EL (cell line): ENCODE measurements at places on chromosomes 1 and 21.
A peak's percentile ranks its signal among the peaks of the same experiment; 100 is the strongest.

GRCh38 chr1:18280956-18281355 is 173.4 kb downstream of the IGSF21 start:
- no peak for DNase-seq

DNA sequence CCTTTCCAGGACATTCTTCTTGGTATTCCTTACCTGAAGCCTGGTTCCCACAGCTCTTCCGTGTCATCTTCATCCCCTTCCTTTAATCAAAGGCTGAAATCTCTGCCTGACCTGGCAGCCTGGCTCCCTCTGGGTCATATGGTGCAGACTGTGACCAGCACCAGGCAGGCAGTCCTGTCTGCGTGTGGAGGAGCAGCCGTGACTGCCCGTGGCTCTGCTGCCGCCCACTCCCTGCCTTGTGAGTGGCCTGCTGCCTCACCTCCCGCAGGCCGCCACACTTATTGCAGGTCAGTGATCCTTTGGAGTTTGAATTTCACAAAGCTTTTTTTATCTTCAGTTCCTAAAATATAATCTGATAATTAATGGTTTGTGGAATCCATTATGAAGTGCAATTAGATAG is 36.2 kb upstream of the EPHA8 start:
- no peak for DNase-seq

GRCh38 chr21:32543975-32544374 is 41.3 kb downstream of the TCP10L start:
- DNase-seq = no peak

DNA sequence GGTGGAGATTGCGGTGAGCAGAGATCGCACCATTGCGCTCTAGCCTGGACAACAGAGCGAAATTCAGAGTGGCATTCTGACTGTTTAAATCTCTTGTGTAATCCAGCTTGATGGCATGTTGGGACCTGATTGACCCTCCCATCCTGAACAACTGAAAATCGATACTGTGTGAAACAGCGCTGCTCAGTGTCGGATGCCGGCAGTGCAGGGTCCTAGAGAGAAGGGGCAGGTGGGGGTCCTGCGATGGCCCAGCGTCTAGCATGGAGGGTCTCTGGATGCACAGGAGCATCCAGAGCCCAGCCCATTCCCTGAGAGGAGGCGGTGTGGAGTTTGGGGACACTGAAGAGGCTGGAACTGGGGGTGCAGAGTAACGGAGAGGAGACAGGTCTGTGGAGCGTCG is 15.8 kb downstream of the AGT start:
- no peak for DNase-seq

GRCh38 chr1:172951730-172952365 is 98.9 kb downstream of the TNFSF18 start:
- DNase-seq = peak; percentile 78

- no peak for DNase-seq
Measured at GRCh38 chr1:204742676-204743251, 57.2 kb upstream of the LRRN2 start.

- no peak for DNase-seq
Measured at GRCh38 chr1:23524163-23524562, 6.9 kb downstream of the E2F2 start.

GRCh38 chr1:64363616-64364015 is 106.3 kb upstream of the CACHD1 start:
- DNase-seq = no peak

GRCh38 chr1:201042779-201043461 is 19.4 kb upstream of the KIF21B start:
- peak; percentile 63 for DNase-seq

GRCh38 chr1:116433275-116434257 is 60.5 kb downstream of the ATP1A1 start:
- peak; percentile 32 for DNase-seq

DNA sequence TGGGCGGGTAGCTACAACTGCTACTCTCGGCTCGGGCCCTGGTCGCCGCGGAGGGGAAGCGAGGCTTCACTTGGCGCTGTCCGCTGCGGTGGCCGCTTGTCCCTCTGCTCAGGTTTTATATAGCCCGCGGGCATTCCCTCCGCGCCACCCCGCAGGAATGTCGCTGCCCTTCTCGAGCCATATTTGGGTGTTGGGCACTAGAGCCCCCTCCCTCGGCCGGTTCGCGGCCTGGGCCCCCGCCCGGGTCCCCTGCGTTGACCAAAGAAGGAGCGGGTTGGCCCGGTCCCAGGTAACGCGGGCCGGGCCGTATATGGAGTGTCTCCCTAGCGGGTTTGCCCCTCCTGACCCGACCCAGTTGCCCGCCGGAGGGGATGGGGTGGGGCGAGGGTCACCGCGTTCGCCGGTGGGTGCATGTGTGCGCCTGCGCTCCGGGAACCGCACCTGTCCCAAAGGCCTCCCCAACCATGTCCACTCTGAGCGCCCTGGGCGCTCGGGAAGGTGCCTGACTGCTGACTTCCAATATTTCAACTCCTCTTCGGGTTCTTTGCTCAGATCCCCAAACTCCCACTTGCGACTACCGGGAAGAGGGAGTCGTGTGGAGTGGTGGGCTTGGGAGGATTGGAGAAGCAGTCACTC is at the start of gene ACTA1:
Gene ACTA1, minus strand, starts transcription at position 90 of the 636 bp plus-strand sequence. CDS start 979 bp downstream, outside the sequence.
- no peak for DNase-seq

DNA sequence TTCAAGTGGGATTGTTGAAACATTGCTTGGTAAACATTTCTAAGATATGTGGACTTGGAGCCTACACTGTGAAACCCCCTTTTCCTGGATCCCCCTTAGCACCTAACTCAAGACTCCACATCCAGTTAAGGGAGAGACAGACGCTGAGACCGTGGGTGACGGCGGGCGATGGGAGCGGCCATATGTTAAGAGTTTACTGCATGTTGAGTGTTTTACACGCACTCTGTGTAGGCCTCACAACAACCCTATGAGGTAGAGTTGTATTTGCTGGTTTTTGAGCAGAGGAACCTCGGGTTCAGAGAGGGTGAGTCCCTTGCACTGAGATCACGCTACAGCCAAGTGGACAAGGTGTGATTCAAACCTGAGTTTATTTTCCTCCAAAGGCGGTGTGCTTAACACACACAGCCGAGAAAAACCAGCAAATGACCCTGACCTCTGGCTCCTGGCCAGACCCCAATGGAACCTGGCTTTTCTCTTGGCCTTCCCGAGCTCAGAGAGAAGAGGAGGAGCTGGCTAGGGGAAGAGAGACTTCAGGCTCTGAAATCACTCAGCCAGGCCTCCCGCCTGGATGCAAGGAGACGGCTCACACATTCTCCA is 46.9 kb upstream of the GOLT1A start:
- DNase-seq = no peak

GRCh38 chr1:97780884-97781283 is 139.9 kb downstream of the DPYD start:
- DNase-seq = no peak

- peak; percentile 12 for DNase-seq
Measured at GRCh38 chr1:24481843-24482610, 20.6 kb upstream of the RCAN3 start.

- DNase-seq = no peak
Measured at GRCh38 chr1:104574620-104575019, 824.9 kb downstream of the AMY1C start.

GRCh38 chr1:223708651-223709268 is 3.6 kb upstream of the CAPN2 start:
- no peak for DNase-seq

GRCh38 chr21:43778469-43779335 is 2.6 kb upstream of the CSTB start:
- DNase-seq = no peak

GRCh38 chr1:4970532-4970931 is 316.1 kb downstream of the AJAP1 start:
- DNase-seq = no peak

- DNase-seq = no peak
Measured at GRCh38 chr1:183517401-183517800, 45.1 kb downstream of the SMG7 start.

- DNase-seq = no peak
Measured at GRCh38 chr1:22207511-22208267, 64.8 kb upstream of the WNT4 start.

- no peak for DNase-seq
Measured at GRCh38 chr1:11600836-11601235, 53.4 kb downstream of the FBXO2 start.

- DNase-seq = no peak
Measured at GRCh38 chr1:19287436-19288185, 959 bp downstream of the AKR7A3 start.

- DNase-seq = peak; percentile 37
Measured at GRCh38 chr1:246012341-246012740, 494.7 kb downstream of the SMYD3 start.

GRCh38 chr1:157183870-157184269 is 45.7 kb upstream of the ETV3 start:
- DNase-seq = no peak
